ENCODE measurements at places on chromosomes 1 and 21.

DNA sequence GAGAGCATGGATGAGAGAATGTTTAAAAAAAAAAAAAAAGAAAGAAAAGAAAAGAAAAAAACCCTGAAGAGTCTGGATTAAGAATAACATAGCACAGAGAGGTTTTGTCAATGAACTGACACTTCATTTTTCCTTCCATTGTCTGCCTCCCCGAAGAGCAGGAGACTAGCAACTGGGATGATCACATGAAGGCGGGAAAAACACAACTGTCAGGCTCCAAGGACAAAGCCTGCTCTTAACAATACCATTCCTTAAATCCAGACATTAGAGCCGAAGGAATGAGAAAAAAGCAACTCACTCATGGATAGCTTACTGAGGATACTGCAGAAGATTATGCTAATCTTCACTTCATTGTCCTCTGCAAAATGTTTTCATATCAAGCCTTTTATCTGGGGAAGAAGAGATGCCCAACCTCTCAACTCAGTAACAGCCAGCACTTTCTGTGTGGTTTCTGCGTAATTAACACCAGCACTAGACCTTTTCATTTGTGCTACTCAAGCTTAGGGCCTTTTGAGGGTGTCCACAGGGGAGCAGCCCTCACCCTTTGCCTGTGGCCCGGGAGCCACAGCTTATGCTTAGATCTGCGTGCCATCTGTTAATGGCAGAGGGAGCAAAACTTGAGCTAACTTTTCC, 182.3 kb downstream of the BARHL2 start:
- DNase-seq, result no peak

DNA sequence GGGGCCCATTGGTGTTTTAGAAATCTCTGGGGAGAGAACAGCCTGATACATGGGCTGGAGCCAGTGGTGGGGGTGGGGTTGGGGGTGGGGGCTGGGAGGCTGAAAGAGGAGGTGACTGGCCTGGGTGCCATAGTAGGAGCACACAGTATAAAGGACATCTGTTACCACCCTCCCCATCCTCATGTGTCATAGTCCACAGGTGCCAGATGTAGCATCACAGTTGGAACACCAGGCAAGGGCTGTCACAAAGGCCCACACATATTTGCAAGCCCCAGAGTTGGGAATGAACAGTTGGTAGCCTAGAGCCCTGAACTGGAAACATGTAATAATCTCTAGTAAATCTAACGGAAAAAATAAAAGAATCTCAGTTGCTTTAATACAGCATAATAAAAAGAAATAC, 55.1 kb upstream of the CR2 start:
- DNase-seq, result no peak

DNA sequence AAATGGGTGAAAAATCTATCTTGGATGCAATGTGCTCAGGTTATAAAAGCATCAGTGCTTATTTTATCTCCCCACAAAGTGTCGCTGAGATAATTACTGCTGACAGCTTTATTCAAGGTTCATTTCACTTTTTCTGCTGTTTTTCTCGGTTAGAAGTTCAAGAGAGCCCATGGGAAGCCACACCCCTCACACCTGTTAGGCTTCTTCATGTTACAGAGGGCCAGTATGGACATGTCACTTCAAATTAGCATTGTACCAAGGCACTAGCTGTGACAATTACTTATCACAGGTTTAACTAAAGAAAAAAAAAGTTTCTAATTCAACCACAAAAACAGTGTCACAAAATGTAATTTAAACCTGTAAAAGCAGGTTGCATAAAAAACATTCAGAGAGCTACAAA, 187.3 kb upstream of the DMRTA2 start:
- no peak for DNase-seq

DNA sequence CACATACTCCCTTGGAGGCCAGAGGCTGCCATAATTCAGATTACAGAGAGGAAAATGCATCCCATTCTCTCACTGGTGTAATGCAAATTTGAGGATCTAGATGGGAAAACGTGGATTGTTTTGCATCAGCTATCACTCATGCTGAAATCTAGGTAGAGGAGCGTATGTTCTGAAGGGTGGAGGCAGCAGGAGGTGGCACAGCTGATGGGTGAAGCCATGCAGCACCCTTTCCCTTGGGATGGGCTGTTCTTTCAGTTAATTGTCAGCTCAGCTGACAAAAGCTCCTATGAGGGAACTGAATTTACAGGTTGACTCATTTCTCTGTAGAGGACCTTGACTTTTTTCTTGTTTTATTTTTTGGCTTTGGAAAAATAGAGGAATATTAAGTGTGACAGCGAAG, 41.8 kb downstream of the CAMTA1 start:
- DNase-seq, result no peak

GRCh38 chr21:43902441-43902840, 37.4 kb downstream of the AGPAT3 start:
- no peak for DNase-seq

DNA sequence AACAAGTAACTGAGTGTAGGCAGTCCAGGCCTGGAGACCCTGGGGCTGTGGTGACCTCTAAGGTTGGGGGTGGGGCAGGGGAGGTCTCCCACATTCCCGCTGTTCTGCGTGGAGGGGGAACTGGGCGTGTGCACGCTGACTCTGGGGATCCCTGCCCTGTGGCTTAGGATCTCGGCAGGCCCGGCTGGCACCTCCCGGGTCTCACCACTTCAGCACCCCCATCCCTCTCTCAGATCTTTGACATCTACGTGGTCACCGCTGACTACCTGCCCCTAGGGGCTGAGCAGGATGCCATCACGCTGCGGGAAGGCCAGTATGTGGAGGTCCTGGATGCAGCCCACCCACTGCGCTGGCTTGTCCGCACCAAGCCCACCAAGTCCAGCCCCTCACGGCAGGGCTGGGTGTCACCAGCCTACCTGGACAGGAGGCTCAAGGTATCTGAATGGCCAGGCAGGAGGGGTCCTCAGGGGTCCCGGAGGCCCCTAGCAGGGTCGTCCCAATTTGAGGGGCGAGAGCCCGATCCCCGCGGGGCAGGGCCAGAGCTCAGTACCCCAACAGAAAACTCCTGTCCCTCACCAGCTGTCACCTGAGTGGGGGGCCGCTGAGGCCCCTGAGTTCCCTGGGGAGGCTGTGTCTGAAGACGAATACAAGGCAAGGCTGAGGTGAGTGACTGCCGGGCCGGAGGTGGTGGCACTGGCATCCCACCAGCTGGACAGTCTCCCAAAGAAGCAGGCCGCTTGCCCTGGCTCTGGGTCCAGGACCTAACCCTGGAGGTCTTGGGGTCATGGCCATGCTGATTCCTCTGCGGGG, 68.7 kb downstream of the TRIM11 start:
- DNase-seq, result no peak

DNA sequence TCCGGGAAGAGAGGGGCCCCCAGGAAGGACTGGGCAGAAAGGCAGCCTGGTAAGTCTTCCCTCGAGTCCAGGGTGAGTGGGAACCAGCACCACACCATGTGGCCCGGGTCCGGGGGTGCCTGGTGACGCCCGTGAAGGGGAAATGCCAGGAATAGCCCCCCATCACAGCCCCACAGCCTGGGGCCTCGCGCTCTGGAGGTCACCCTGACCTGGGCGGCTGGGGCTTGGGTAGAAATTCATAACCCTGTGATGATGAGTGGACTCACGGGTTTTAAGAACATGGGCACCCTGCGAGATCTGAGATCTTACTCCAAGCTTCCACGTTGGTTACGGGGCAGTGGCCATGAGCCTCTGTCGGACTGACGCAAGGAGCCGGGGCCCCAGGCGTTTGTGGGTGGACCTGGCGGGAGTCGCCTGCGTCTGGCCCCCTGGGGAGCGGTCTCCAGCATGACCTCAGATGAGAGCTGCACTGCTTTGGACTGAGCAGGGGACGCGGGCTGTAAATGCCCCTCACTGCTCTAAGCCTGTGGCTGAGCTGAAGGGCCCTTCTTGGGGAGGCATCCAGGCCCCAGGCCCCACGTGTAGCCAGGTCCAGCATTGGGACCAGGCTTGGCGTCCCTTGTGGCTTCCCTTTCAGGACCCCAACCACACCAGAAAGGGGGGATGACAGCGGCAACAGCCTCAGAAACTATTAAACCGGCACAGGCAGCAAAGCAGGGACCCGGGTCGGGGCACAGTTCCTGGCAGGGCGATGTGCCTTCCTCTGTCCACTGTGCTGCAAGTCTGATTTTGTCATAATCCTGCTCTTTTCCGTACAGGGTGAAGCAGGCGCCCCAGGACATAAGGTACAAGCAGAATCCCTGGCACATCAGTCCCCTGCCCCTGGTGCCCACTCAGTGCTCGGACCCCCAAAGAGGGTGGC, 60.0 kb downstream of the SLC19A1 start:
- no peak for DNase-seq

GRCh38 chr21:41815652-41816582, 49.1 kb upstream of the RIPK4 start:
- no peak for DNase-seq

GRCh38 chr1:153397924-153398651, 7.2 kb upstream of the S100A8 start:
- DNase-seq, result no peak

DNA sequence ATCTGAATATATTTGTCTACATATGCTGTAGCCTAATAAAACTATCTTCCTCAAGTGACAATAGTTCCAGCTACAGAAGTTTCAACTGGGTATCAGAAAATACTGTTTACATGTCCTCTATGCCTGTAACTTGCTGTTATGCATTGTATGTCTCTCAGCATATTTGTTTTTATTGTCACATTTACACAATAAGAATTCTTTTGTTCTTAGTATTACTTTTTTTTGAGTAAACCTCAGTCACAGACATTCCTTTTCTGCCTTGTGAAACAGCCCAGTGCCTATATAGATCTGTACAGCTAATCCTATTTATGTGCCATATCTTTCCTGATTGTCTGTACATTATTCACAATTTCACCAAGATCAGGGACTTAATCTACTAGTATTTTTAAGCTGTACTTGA, 565.2 kb downstream of the NEGR1 start:
- no peak for DNase-seq

GRCh38 chr1:185353124-185353523, 36.1 kb upstream of the IVNS1ABP start:
- no peak for DNase-seq

GRCh38 chr1:30272277-30273020, 450.9 kb downstream of the MATN1 start:
- no peak for DNase-seq

DNA sequence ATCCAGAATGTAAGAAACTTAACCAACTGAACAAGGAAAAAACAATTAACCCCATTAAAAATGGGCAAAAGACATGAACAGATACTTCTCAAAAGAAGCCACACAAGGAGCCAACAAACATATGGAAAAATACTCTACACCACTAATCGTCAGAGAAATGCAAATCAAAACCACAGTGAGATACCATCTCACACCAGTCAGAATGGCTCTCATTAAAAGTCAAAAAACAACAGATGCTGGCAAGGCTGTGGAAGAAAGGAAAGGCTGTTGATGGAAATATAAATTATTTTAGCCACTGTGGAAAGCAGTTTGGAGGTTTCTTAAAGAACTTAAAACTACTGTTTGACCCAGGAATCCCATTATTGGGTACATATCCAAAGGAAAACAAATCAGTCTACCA, 51.2 kb downstream of the RGS4 start:
- DNase-seq, result no peak

GRCh38 chr1:11990303-11991032, 10.2 kb downstream of the MFN2 start:
- no peak for DNase-seq

DNA sequence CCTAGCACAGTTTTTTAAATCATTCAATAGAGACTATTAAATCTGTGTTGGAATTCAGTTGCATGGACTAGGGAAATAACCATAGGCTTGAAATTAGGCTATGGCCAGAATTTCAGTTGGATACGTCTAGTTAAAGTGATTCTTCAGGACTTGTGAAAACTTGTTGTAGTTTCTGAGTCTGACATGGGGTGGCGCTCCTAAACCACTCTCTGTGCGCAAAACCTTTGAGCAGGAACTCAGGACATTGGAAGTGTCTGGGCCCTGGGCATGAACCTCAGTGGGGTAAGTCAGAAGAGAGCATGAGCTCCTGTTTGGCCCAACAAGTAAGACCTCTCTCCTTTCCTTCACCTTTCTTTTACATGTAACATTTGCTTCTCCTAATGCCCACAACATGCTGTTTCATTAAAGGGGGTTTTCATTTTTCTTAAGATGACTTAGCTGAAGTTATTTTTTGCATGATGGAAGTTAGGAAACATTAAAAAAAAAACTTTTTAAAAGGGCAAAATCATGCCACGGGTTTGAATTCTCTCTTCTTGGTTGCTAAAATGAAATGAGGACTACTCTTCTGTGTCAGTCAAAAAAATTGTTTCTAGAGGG, 17.1 kb upstream of the CCDC190 start:
- no peak for DNase-seq

DNA sequence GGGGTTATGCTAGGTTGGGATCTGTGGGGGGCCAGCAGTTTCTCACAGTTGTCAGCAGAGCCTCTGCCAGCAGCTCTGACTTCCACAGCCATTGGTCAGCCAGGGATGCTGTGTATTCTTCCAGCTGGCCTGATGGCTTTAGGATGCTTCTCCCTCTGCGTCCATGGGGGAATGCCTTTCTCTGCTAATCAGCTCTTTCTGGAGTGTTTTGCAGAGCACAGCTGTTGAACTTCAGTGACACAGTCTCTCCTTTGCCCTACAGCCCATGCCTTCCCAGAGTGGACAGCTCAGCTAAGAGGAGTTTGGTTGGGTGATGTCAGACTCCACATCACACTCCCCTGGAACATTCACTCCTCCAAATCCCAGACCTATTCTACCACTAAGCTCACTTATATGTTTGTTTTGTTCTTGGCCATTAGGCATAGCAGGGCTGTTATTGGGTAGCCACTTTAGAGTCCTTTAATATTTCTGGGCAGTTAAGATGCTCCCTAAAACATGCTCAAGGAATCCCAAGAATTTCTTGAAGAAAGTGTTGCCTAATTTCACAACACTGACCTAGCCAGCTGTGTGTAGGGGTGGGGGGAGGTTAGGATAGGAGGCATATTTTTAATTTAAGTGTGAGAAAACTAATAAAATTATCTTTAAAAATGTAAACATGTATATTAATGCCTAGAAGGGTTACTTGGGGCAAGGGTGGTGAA, 75.3 kb upstream of the KIAA0040 start:
- DNase-seq, result no peak

GRCh38 chr1:59154401-59154800, 142.5 kb upstream of the FGGY start:
- DNase-seq, result no peak

GRCh38 chr1:5645929-5646328, 346.3 kb downstream of the NPHP4 start:
- no peak for DNase-seq

DNA sequence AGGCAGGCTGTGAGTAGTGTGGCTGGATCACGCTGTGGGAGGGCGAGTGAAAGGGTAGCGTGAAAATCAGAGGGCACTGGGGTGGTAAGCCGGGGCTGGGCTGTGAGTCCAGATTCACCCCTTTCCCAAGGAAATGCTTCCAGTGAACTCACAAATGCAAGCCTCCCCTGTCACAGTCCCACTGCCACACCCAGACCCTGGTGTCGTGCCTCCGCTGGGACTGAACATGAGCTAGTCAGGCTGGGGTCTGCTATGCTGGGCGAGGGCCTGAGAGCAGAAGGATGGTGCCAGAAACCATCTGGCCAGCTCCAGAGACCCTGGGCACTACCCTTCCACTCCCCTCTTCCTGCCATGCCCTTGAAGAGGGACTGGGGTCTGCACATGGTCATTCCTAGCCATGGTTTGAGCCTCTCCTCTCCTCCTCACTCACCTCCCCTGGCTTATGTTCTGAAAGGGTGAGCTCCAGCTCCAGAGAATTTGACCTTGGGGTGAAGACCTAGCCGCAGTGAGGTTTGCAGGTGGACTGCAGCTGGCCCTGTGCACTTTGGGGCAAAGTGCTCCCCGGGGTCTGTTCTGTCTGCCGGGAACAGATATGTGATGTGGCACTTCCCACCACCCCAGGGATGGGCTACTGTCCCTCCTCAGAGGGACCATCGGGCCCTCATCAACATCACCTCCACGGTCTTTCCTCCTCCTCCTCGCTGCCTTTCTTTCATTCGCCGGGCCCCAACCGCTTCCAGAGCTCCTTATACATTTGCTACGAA, 365.6 kb downstream of the RPS6KC1 start:
- no peak for DNase-seq
